Stimulated activated naive CD4-positive, alpha-beta T cell (primary cell): ENCODE measurements at places on chromosomes 12 and 14.

- no peak for DNase-seq
Measured at GRCh38 chr14:52106840-52107239, 38.0 kb upstream of the NID2 start.

DNA sequence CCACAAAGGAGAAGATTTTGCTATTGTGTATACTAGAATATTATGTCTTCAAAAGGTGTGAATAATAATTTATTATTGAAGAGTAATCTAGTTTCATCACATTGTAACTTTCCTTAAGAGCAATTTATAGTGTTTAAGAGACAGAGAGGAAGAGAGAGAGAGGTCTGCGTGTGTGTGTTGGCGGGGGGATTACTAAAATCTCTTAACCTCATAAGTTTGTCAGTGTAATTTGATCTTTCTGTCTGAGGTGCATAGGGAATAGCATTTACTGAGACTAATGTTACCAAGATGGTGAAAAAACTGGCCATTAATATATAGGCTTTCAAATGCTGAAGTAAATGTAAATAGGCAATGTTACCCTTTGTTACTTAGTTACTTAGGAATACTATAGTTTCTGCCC lies 48.2 kb upstream of the BTG1 start:
- DNase-seq, result no peak

DNA sequence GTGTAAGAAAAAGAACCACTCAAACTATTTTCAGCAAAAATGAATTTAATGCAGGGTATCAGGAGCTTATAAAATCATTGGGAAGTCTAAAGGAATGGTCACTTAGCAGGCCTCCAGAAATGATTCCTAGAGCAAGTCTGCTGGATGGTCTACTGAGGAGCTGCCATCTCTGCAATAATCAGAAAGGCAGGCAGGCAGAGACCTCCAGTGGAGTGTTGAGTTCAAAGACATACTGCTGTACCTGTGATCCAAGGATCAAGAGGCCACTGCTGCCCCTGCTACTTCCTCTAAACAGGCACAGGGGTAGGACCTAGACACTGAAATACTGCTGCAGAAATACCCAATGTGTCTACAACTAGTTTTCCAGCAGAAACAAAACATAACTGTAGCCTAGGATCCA lies 14.5 kb upstream of the KICS2 start:
- no peak for DNase-seq

DNA sequence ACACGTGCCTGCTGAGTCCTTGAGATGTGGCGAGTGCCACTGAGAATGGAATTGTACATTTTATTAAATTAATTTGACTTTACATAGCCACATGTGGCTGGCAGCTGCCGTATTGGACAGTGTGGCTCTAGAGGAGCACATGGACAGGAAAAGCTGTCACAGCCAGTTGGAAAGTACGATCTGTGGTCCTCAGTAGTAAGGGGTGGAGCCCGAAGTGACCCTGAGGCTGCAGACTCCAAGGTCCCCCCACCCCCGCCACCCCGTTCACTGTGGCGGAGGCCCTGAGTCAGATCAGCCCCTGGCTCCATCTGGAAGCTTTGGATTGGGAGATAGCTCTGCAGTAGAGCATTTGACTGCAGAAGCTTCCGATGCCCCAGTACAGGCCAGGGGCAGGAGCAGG lies 25.8 kb upstream of the BEGAIN start:
- no peak for DNase-seq

DNA sequence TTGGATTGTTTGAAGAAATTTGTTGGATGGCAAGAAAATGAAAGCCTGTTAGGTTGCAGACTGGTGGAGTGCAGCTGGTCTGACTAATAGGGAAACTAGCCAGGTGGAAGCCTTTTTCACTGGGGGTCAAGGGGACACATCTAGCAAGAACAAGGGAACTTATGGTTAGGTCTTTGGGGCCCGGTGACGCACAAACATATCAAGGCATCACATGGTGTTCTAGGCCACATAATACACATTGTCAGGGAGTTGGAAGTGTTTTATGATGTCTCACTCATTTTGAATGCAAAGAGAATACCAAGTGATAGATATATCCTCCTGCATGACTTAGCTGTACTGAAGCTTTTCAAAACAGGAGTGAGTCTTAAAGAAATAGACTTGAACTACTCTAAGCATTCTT lies 351.2 kb downstream of the KCNH5 start:
- DNase-seq, result no peak

GRCh38 chr12:20211981-20212421 lies 156.3 kb upstream of the PDE3A start:
- DNase-seq, result no peak

- no peak for DNase-seq
Measured at GRCh38 chr12:42002563-42002962, 142.1 kb downstream of the GXYLT1 start.

DNA sequence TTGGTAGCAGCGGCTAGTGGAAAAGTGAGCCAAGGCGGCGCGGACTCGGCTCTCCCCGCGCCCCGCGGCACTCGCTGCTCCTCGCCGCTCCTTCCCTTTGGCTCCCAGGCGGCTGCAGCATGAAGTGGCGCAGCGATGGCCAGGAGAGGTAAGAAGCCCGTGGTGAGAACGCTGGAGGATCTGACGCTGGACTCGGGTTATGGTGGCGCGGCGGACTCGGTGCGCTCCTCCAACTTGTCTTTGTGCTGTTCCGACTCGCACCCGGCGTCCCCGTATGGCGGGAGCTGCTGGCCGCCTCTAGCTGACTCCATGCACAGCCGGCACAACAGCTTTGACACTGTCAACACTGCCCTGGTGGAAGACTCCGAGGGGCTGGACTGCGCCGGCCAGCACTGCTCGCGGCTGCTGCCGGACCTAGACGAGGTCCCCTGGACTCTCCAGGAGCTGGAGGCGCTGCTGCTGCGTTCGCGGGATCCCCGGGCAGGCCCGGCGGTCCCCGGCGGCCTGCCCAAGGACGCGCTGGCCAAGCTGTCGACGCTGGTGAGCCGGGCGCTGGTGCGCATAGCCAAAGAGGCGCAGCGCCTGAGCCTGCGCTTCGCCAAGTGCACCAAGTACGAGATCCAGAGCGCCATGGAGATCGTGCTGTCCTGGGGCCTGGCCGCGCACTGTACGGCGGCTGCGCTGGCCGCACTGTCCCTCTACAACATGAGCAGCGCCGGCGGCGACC lies 225.6 kb upstream of the CRY1 start:
- peak; percentile 33 for DNase-seq

- DNase-seq, result peak; percentile 87
Measured at GRCh38 chr12:46383654-46384450, 11.3 kb upstream of the SLC38A2 start.

GRCh38 chr12:28933864-28934527 lies 215.1 kb upstream of the FAR2 start:
- DNase-seq, result no peak

DNA sequence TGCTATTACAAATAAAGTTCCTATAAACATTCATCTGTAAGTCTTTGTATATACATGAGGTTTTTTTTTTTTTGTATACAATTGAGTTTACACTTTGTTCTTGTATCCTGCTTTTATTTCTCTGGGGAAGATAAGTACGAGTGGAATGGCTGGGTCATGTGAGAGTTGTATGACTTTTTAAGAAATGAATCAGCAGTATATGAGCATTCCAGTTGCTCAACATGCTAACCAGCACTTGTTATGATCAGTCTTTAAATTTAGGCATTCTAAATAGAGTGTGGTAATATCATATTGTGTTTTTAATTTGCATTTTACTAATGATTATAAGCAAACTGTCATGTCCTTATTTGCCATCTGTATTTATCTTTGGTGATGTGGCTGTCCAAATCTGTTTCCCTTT lies 44.7 kb upstream of the AMIGO2 start:
- no peak for DNase-seq

GRCh38 chr12:90275088-90275487 lies 566.5 kb upstream of the ATP2B1 start:
- DNase-seq, result no peak

DNA sequence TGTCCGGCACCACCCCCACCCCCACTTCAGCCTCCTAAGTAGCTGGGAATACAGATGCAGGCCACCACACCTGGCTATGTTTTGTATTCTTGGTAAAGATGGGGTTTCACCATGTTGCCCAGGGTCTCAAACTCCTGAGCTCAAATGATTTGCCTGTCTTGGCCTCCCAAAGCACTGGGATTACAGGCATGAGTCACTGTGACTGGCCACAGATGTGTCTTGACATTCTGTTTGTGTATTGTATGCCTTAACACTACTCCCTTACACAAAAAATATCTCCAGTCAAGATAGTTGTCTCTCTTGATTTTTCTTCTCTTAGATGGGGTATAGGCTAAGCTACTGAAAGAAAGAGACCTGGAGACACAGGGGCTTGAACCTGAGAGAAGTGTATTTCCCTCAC lies 17.6 kb downstream of the CLEC14A start:
- DNase-seq, result no peak

DNA sequence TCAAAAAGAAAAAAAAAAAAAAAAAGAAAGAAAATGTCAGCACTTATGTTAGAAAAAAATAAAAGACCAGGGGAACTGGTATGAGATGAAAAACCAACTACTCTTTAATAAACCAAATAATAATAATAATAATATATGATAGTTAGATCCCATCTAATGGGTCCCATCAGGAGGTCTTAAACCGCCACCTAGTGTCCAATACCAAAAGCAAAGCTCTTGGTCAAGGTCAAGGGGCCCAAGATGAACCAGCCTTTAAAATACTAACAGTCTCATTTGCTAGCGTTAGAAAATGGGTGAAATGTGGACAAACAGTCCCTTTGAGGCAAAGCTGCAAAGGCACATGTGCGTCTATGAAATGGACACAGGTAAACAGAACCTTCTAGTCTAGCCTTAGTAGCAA lies 12.3 kb downstream of the BRAP start:
- DNase-seq, result no peak

DNA sequence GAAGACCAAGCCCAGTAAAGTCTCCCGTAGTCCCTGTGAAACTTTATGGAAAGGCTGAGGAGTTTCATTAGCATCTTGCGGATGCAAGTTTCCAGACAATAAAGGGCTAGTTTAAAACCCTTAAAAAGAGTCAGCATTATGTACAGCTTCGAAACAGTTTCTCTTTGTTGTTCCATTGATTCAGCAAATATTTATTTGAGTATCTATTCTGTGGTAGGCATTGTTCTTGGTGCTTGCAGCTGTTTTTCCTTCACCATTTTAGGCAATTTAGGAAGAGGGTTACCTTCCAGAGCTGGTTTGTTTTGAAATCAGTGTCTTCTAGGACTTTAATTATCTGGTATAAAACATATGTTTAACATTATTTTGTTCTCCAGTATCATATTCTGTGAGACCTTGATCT lies 1.5 kb downstream of the SLIRP start:
- DNase-seq, result no peak

- no peak for DNase-seq
Measured at GRCh38 chr12:46486588-46486987, 114.0 kb upstream of the SLC38A2 start.

- no peak for DNase-seq
Measured at GRCh38 chr14:79044894-79045624, 874.9 kb downstream of the NRXN3 start.

DNA sequence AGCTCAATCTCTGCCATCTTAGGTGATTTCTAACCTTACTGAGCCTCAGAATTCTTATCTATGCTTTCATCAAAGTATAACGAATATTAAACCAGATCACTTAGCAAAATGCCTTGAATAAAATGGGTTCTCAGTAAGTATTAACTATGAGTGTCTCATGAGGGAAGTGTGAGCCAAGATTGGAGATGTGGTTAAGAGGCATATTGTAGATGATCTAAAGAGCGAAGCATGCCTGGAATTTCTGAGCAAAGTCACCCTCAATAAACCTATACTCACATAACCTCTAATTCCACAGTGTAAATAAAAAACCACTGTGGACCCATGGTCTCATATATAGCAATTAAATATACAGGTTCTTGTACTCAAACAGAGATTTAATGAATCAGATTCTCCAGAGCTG lies 193.1 kb upstream of the FSCB start:
- no peak for DNase-seq

DNA sequence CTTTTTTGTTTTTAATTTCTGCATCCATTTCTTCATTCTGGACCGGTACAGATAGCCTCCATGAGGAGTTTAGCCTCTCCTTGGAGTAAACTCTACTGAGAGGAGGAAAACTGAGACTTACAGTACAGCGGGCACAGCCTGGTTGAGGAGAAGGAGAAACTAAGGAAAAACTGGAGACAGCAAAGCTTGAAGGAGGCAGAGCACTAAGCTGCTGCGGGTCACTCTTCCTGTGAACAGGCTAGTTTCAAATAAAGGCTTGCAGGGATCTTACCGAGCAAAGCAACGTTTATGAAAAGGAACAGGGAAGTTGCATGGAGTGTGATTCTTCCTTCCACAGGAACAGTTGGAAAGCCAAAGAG lies 348 bp upstream of the SSTR1 start:
- no peak for DNase-seq

- no peak for DNase-seq
Measured at GRCh38 chr12:88144037-88144436, 1.9 kb downstream of the TMTC3 start.

- no peak for DNase-seq
Measured at GRCh38 chr14:100566586-100566985, 20.6 kb downstream of the BEGAIN start.

DNA sequence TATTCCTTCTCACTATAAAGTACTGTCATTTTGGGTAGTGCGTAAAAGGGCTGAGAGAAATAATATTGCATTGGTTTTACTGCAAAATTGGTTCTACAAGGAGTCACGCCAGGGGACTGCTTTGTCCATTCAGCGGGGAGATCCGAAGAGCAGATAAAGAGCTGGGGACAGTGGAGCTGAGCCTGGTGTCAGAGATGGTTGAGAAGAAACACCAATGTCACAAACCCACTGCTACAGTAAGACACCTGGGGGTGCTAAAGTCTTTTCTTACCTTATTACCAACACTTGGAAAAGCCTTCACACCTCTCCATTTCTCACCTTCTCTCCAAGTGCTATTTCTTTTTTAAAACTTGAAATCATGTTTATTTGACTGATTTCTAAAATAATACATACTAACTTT lies 14.1 kb downstream of the IL31 start:
- no peak for DNase-seq

- no peak for DNase-seq
Measured at GRCh38 chr12:89939522-89940215, 231.0 kb upstream of the ATP2B1 start.

- DNase-seq, result peak; percentile 57
Measured at GRCh38 chr12:113333877-113334785, 778 bp downstream of the SLC8B1 start.

DNA sequence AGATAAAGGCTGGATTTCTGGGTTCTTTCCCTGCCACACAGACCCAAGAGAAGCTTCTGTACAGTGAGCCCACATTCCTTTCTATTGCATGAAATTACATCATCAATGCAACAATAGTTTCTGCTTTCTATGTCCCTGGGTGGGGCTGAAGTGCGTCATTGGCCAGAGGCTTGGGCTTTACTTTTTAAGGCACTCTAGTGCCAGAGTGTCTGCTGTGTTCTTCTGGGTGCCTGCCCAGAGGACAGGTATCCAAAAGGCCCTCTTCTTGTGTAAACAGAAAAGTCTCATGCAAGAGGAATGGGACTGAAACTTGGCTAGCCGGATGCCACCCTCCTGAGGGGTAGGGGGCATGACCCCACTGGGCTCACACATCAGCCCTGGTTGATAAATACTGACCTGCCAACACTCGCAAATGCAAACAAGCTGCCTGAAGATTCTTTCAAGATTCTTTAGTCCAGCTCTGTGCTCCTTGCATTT lies 5.9 kb downstream of the KRT86 start:
- DNase-seq, result no peak

GRCh38 chr12:103855896-103856657 lies 15.0 kb upstream of the NT5DC3 start:
- no peak for DNase-seq
